ENCODE measurements at places on chromosomes 2 and 18.

GRCh38 chr2:160305081-160305750, 105.1 kb upstream of the ITGB6 start:
- no peak for DNase-seq

DNA sequence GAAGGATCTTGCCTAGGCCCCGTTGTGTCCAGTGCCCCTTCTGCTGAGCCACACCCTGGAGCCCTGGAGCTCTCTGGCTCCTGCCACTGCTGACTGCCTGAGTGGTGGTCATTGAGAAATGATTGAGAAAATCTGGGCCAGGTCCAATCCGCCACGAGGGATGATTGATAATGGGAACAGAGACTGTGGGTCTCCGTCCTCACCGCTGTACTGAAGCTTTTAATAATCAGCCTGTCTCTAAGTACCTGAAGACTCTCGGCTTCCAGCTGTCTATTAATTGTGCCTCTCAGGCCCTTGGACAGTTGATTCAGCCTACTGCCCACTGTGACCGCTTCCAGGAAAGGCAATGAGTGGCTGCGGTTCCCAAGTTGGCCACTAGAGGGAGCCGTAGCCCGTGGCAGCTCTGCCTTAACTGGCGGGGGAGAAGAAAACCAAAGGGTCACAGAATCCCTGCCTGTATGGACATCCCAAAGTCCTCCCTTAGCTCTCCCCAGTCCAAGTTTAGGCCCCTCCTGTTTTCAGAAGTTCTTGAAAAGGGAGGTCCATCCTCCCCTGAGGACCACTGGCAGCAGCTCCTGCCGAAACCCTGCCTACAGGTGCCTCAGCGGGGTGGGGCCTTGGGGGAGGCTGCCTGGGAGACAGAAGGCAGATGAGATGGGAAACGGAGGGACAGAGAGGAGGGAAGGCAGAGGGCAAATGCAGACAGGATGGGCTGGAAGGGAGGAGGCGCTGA, 213.6 kb downstream of the TNS1 start:
- peak; percentile 71 for DNase-seq

- DNase-seq = no peak
Observed at GRCh38 chr2:164146441-164146840, 410.6 kb upstream of the FIGN start.

DNA sequence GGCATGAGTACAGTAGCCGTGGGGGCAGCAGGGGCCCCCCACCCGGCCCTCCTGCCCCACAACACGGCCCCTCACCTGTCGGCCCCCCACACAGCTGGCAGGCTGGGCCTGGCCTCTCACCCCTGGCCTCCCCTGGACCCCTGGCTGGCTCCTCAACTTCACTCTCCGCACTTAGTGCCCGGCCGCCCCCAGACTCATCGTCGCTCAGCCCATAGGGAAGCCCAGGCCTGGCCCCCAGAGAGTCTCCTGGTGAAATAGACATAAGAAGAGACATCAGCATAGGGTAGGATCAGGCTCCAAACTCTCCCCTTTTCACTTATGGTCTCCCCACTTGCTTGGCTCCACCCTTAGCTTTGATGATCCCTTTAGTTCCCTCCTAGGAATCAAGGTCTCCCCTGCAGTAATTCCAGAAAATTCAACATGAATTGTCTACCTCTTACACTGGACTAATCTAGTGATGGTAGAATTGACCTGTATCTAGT, 1.7 kb downstream of the ZNF513 start:
- no peak for DNase-seq

GRCh38 chr2:221848286-221848685, 276.2 kb upstream of the EPHA4 start:
- DNase-seq = no peak

DNA sequence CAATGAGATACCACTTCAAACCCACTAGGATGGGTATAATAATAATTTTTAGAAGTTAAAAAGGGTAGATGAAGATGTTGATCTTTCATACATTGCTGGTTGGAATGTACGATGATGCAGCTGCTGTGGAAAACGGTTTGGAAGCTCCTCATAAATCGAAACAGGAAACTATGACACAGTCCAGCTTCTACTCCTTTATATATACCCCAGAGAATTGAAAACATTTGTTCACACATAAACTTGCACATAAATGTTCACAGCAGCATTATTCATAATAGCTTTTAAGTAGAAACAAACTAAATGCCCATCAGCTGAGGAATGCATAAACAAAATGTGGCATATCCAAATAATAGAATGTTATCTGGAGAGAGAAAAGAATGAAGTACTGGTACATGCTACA, 95.0 kb downstream of the STRADB start:
- no peak for DNase-seq

- no peak for DNase-seq
Observed at GRCh38 chr2:181683518-181684453, 3.5 kb upstream of the NEUROD1 start.

- DNase-seq = no peak
Observed at GRCh38 chr2:155070489-155070888, 372.0 kb downstream of the KCNJ3 start.

- DNase-seq = no peak
Observed at GRCh38 chr18:37389041-37389440, 176.6 kb downstream of the CELF4 start.

- no peak for DNase-seq
Observed at GRCh38 chr2:216880509-216881184, 20.8 kb upstream of the TNP1 start.

DNA sequence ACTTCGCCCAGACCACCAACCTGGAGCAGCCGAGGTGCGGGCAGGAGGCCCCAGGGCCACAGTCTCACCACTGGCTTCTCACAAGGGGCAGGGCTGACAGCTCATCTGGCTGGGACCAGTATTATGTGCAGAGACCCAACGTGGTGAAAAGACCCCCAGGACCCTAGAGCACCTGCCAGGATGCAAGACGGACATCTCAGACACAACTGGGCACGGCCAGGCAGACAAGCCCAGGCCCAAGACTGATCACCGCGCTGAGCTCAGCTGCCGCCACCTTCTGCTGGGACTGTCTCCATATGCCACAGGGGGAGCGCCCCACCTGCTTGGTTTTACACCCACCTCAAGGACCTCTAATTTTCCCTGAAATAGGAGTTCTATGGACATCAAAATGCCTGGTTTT, 23.2 kb downstream of the HDAC4 start:
- no peak for DNase-seq

- DNase-seq = no peak
Observed at GRCh38 chr18:7735626-7736175, 168.6 kb downstream of the PTPRM start.

DNA sequence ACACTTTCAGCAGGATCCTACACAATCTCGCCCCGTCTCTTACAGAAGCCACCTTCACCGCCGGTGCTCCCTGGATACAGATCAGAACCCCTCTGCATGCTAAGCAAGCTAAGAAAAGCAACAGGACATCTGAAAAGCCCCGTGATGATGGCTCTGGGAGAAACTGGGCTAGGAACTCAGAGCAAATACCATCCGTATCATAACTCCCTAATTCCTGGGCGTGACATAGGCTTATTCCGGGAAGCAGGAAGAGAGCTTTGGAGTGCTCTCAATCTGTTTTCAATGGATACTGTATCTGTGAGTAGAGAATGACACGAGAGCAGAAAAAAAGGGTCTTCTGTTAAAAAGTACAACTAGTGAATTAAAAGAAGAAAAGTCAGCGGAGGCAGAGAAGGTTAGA, 121.6 kb downstream of the SPP2 start:
- DNase-seq = no peak

DNA sequence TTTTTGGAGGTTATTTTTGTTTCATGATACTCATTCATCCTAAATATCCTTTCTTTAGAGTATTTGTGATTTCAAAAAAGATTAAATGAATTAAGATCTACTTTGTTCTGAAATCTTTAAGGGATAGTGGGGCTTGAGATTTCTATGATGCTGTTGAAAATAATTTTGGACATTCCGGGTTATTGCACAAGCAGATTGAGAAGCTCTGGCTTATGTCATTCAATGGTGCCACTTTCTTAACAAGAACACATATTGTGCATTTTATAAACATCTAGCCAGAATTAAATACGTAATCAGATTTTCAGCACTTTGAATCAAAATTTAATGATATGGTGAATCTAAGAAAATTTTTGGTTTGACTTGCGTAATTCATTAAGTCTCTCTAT, 207.7 kb upstream of the COL3A1 start:
- no peak for DNase-seq

- DNase-seq = no peak
Observed at GRCh38 chr2:225136552-225136951, 94.3 kb upstream of the DOCK10 start.

- DNase-seq = no peak
Observed at GRCh38 chr2:99812426-99812825, 322.6 kb upstream of the REV1 start.

- DNase-seq = no peak
Observed at GRCh38 chr18:69889009-69889408, 58.7 kb downstream of the CD226 start.

- DNase-seq = no peak
Observed at GRCh38 chr18:29712785-29713184, 1329.8 kb downstream of the DSC3 start.

GRCh38 chr2:57182916-57183315, 863.7 kb upstream of the VRK2 start:
- no peak for DNase-seq

DNA sequence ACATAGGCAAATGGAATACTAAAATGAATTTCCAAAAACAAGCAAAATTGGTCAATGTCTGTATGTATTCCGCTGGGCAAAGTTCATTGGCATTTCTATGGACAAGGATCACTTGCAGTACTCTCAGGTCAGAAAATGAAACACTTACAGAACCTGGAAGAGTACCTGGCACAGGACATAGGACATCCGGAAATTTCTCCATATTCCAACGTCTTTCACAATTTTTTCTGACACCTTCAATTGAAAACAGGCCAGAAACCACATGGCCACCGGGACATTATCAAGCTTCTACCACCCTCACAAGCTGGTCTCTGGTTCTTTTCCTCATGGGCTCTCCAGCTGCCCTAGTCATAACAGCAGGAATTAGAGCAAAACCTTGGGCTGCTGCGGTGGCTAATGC, 96.9 kb upstream of the MSH6 start:
- no peak for DNase-seq

GRCh38 chr2:205858881-205859441, 176.7 kb downstream of the NRP2 start:
- DNase-seq = no peak

GRCh38 chr18:4260107-4260506, 195.0 kb downstream of the DLGAP1 start:
- no peak for DNase-seq

DNA sequence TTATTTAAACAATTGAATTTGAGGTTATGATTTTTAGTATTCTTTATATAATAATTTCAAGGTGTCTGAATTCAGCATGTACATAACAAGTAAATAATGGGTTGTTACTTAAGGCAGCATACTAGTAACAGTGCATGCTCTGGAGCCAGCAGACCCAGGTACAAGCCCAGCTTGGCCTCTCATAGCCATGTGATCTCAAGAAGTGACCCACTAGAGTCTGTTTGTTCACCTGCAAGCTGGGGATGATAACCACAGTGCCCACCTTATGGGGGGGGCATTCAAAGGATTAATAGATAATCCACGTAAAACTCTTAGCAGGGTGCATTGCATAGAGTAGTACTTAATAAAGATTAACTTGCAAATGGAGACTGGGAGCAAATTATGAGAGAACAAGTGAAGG, 163.6 kb downstream of the TRABD2A start:
- DNase-seq = no peak

- DNase-seq = no peak
Observed at GRCh38 chr18:58288921-58289797, 245.1 kb downstream of the NEDD4L start.

DNA sequence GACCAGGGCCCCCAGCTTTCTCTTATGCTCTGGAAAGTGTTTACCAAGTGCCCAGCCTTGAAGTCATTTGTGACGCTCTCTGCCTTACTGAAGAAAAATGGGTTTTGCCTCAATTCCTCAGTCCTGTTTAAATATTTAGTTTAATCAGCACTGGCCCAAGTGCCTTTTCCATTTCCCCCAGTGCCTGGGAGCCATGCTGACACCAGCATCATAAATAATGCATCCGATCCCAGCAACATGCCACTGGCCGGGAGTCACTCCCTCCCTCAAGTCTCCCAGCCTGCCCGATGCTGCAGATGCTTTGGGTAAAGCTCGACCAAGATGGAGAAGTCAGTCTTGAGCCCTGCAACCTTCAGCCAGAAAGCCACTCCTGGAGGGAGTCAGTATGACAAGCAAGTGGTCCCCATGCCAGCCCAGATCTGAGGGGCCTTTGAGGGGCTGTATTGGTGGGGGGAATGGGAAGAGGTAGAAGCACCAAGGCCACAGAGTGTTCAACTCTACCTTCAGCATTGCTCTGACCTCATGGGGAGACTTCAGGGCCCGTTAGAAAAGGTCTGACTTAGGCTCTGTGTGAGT, 12.0 kb upstream of the MTA3 start:
- no peak for DNase-seq

DNA sequence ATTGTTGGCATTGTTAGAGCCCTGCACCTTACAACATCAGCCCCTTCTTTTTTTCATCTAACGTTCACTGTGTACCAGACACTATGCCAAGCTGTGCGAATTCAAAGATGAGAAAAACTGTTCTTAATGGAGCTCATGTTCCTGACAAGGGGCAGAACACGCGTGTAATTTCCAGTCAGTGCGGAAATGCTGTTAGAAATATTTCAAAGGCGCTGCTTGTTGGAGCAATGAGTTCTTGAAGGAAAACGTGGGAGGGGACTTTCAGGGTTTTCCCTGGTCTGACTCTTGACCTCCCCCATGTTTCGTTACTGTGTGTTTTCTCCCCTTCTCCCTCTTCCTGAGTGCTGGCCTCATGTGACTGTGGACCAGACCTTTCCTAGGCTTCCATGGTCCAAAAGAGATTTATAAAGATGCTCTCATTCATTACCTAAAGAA, 1.5 kb downstream of the MTHFD2 start:
- DNase-seq = no peak

DNA sequence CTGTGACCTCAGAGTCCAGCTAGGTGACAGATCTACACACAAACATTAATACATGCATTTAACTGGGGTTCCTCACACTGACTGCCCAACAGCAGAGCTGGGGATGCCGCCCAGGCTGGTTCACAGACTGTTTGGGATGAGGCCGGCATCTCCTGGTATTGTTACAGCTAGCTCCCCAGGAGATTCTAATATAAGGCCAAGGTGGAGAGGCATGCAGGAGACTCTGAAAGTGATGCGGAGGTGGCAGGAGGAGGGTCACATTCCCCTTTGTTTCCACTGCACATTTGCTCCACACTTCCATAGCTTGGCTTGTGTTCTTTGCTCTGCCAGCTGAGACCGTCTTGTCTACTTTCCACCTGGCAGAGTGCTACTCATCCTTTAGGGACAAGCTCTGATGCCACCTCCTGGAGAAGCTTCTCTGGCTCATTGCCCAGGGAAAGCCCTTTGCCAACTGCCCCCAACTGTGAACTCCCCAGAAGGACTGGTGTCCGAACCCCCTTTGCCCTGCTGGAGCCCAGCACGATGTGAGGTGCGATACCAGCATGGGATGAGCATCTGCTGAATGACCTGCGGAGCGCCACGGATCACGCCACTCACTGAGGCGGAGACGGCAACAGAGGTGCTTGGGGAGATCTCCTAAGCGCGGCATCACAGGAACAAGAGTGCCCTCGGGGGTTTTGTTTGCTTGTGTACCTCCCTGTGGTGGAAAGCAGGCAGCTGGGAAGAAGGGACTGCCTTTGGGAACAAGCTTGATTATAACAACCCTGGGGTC, 88.8 kb downstream of the UXS1 start:
- DNase-seq = no peak

GRCh38 chr2:8049851-8050571, 631.8 kb upstream of the ID2 start:
- DNase-seq = no peak

All from T-helper 17 cell (primary cell).